MV-4-11 (cell line): ENCODE measurements at places on chromosomes 2 and 18.
A peak's percentile ranks its signal among the peaks of the same experiment; 100 is the strongest.

DNA sequence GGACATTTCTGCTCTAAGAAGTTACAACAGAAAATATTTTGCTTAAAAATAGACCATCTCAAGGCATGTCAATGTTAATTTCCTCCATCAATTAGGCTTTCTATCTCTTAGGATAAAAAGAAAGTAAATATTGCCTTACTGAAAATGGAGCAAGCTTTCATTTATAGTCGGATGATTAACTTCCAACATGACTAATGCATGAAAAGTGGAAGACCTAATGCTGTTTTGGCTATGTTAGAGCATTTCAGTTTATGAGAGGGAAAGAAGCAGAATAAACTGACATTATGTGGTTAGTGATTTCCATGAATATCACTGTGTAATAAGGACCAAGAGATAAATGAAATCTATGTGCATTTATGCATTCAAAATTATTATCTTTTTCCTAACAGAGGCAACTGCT is 475.2 kb upstream of the UBE2E3 start:
- peak; percentile 4 for DNase-seq

DNA sequence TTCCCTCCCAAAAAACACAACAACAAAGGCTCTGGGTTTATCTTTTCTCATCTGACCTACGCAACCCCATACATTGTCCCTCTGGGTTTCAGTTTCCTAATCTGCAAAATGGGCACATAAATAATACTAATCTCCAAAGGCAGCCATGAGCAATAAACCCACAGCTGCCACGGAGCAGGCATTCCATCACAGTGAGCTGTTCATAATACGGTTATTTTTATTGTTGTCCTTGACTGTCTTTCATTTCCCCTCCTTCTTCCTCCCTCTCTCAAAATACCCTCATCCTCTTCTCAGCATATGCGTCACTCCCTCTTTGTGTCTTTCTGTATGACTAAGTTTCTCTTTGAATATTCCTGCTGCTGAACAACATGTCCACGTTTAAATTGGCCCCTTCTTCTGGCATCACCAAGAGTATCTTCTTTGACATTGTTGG is 129.8 kb upstream of the CAB39 start:
- DNase-seq, result peak; percentile 74

DNA sequence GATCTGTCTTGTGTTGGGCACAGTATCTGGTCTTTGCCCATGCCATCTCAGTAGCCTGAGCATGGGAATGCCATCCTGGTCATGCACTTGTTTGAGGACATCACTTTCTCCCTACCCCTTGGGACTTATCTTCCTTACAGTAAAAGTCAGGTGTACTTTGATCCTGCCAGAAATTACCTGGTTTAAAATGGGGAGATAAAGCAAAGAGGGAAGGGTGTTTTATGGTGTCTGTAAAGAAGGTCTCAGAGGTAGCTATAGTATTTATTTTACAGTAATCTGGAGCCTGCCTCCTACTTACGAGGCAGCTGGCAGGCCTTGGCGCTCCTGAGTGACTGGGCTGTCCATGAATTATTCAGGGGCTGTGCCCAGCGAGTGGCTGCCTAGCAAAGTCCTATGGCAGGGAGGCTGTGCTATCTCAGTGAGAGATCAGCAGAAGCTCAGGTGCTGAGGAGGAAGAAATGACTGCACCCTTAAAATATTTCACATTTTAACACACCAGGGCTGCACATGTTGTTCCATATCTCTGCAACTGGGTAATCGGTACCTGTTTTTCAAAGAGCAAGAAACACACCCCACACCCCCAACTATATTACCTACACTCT is 93.9 kb downstream of the SPTBN1 start:
- DNase-seq, result no peak

DNA sequence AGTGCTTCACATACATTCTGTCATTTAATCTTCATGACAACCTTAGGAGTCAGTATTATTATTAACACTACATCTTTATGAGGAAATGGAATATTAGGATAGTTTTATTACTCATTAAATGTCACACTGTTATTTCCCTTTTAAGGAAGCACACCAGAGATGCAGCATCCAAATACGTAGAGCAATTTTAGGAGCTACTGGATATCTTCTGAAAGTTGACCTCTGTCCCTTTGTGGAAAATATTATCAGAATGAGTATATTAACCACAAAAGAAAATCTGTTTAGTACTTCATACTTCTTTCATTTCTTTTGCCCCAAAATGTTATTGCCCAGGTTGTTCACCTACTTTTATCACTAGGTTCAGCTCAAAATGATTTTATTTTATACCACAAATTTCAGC is 72.9 kb upstream of the APCDD1 start:
- DNase-seq, result no peak

- no peak for DNase-seq
Measured at GRCh38 chr2:151175864-151176263, 85.8 kb downstream of the RBM43 start.

DNA sequence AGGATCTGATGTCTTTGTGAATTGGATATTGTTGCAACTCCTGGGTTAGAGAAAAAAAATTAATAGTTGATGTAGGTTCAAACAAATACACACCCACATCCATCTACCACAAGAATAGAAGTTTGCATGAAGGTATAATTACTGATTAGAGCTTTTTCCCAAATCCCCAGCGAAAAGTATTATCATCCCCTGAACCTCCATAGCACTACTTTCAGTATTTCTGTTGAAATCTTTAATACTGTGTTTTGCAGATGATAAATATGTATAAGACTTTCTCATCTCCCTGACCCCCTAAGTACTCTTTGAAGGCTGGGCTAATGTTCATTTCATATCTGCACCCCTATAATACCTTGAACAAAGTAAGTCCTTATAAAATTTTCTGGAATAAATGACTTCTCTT is 6.4 kb downstream of the FN1 start:
- DNase-seq, result no peak

- DNase-seq, result no peak
Measured at GRCh38 chr18:46596119-46596518, 60.9 kb downstream of the LOXHD1 start.

DNA sequence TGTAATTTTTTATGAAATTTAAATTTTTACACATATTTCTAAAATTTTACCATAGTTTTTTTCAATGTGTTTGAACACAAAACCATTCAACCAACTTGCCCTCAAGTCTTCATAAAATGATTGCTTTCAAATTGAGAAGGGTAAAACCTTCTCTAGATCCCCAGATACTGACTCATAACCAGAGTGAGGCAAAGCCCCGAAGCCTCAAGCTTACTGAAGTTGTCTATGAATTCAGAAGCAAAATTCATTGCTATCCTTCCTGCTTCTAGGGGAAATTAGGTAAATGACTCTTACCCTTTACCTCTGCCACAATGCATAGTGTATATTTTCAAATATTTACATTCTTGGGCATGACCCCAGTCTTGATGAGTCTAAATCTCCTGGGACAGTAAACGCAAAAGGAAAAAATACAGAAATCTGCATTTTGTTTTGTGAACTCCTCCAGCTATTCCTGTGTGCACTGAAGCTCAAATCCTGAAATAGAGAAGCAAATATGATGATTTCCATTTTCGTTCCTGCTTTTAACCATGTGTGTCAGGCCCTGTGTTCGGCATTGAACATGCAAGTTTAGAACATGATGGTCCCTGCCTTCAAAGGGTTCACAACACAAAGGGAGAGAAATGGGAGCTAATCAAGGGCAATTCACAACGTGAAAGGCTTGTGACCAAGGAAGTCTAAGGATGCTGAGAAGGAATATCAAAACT is 246.3 kb downstream of the SUCLG1 start:
- DNase-seq, result no peak

GRCh38 chr2:128514555-128514955 is 195.9 kb upstream of the HS6ST1 start:
- no peak for DNase-seq

DNA sequence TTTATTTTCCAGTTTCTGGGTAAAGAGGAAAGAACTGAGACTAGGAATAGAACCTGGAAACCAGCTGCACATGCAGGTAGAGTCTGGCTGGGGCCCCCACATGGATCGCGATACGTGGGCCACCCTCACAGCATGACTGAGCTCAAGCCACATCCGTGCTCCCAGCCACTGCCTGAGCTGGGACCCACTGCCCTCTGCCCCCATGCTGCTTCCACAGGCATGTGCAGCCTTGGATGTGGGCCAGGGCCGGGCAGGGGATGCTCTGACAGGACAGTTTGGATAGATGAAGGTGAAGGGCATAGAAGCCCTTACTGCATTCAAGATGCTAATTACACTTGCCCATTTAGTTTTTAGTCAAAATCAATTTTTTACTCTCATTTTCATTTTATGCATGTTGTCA is 321.2 kb downstream of the DCDC2C start:
- no peak for DNase-seq
